ENCODE measurements at places on chromosomes 5 and 9. TPM values are rescaled to one million over a fixed set of nuclear protein-coding genes. Genes with fewer than 3 reads are reported as not detected.

The SOHLH1 gene
- not detected for total RNA-seq

The ADAMTS19 gene
- not detected for total RNA-seq

The PCDHA11 gene
- total RNA-seq: not detected

The DIRAS2 gene
- total RNA-seq: not detected

The FOXD4L5 gene
- 0.67 TPM for total RNA-seq

Data from CD4-positive, alpha-beta memory T cell (primary cell).